ENCODE measurements at places on chromosomes 6 and 20.

GRCh38 chr6:35969646-35970045 lies 48.7 kb upstream of the SRPK1 start:
- no peak for DNase-seq

GRCh38 chr6:139528471-139528870 lies 154.0 kb upstream of the CITED2 start:
- DNase-seq: no peak

- no peak for DNase-seq
Measured at GRCh38 chr6:71292001-71292400, 3.4 kb downstream of the OGFRL1 start.

DNA sequence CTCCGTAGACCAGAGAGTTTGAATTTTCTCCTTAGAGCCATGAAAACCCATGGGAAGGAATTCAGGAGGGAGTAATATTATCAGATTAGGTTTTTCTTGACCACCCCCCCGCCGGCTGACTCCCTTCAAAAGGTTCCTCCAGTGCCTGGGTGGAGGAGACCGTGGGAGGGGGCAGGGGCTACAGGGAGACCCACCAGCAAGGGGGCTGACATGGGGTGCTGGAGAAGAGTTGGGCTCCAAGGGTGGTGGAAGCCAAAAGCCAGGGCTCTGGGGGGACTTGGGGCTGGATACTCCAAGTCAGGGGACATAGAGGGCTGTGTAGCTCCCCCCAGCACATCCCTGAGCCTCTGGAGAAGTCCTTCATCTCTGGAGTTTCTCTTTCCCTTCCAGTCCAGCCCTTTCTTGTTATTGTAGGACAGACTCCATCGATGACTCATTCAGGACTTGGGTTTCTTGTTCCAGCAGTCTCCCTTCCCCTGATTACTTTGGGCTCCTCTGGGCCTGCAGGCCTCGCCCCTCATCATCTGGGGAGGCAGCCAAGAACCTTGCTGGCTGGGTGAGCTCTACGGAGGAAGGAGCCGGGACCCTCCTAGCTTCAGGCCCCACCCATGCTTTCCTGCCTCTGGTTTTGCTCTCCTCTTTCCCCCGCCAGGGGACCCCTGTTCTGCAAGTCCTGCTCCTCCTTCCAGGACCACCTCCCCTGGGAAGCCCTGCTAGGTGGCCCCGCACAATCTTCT lies 10.5 kb upstream of the KIAA1755 start:
- DNase-seq: no peak

DNA sequence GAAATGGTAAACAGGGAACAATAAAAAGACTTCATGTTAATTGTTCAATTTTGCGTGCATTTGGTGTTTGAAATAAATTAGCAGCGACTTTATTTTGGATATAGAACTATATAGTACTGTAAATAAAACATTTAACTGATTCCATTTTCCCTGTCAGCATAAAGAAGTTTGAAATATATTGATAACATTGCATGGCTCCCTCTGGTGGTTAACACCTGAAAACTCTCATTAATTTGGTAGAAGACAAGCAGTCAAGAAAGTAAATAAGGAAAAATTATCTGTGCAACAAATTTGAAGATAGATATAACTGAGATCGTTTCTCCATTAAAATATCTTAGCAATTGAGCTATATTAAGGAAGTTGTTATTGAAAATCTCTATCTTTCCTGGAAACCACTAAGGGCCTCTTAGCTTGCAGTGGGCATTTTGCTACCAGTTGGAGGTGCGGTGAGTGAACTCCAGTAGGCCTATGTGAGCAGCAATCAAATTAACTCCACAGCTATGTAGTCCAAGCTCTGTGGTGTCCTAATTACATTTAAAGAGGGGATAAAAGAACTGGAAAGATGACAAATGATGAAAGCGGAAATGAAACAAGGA lies 435.7 kb upstream of the FKBP1C start:
- peak; percentile 17 for DNase-seq

DNA sequence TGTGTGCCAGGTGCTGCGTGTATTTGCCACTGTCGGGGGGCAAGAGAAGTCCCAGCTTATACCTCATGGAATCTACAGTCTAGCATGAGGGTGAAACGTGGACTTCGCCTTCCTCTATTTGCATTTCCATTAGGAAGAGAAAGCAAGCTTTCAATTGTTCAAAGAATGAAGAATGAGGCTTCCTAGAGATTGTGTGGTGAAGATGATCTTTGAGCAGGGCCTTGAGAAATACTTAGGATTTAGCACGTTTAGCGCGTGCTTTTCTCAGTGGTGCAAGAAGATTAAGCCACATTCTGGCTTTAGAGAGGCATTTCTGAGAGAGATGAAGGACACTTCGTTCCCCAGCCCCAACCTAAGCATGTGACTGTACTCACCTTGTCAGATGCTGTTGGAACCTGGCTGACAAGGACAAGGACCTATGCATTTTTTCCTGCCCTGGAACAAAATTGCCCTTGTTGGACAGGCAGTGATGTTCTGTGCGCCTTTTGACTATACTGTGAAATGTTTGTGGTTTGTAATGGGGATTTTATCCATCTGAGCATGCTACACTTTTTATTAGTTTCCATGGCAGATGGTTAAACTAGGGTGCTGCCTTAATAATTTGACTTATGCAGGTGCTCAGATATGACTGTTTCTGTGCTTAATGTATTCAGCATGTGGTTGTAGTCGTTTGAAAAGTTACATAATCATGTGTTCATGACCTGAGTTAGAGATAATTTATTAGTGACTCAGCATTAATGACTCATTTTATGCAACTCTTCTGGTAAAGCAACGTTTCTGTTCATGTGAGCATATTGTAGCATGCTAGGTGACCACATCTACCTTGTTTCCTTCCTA lies 10.7 kb downstream of the TULP4 start:
- DNase-seq: peak; percentile 72

All from Caco-2 (cell line).